ENCODE measurements at places on chromosomes 7 and 10.

GRCh38 chr7:33702514-33703054 is 202.8 kb upstream of the BMPER start:
- DNase-seq: no peak

GRCh38 chr7:4079956-4080355 is 602.1 kb upstream of the FOXK1 start:
- no peak for DNase-seq

GRCh38 chr10:97006364-97006763 is 174.3 kb downstream of the LCOR start:
- no peak for DNase-seq

DNA sequence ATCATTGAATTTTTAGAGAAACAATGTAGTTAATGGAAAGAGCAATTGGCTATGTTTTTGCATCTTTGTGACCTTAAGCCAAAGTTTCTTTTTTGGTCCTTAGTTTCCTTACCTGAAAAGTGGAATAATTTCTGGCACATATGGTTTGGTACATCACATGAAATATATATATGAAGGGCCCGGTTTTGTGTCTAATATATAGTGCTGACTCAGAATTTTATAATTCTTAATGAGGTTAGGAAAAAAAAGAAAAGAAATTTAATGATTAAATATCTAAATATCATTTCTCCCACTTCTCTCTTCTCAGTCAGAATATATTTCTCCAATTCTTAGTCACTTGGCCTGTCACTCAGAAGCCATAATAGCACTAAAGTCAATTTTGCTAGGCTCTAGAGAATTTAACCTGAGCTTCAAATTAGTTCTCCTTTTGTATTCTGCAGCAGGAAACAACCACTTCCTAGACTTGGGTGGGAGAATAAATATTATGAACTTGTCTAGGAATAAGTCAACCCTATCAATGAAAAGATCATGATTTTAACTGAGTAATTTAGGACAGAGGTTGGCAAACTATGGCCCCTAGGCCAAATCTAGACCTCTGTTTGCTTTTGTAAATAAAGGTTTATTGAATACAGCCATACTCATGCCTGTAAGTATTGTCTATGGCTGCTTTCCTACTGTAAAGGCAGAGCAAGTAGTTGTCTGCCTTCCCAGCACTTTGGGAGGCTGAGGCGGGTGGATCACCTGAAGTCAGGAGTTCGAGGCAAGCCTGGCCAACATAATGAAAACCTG is 34.6 kb downstream of the PPP1R9A start:
- DNase-seq: no peak

DNA sequence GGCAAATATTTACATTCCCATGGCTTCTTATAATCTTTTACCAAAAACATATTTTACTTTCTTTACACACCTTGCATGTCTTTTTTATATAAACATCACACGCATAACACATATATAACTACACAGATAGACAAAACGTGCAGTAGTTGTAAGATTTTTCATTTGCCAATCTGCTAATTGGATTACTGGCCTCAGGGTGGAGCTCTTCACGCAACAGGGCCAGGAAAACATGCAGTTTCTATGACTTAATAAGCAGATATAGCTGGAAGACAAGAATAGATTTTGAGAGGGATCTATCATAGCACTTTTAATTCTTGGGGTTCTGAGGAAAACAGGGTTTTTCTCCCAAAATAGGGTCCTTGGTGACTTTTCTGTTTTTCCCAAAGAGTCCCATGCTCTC is 12.7 kb downstream of the ACADSB start:
- DNase-seq: no peak

DNA sequence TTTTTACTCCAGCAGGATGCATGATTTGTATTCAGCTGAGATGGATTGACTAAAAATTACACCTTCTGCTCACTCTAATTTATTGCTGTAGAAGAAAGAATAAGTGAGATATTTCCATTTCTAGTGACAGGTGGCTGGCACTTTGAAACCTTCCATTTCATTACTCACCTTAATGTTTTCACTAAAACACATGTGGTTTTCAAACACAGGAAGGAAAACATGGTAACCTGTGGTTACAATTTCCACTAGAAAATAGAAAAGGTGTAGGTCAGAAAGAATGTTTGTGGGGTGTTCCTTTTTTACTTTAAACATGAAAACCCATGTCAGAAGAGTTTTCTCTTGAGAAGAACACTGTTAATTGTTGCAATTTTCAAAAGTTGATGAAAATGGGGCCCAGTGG is 12.0 kb upstream of the PRKCQ start:
- no peak for DNase-seq

DNA sequence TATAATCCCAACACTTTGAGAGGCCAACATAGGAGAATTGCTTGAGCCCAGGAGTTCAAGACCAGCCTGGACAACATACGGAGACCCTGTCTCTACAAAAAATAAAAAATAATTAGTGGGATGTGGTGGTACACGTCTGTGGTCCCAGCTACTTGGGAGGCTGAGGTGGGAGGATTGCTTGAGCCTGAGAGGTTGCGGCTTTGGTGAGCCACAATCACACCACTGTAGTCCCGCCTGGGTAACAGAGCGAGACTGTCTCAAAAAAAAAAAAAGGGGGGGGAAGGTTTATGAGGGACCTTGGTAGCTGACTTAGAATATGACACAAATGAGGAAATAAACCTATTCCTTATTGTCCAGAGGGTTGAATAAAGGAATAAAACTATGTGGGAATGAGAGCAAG is 30.8 kb downstream of the SCD start:
- DNase-seq: no peak

GRCh38 chr7:2660359-2661095 is 27.5 kb upstream of the AMZ1 start:
- DNase-seq: no peak

- DNase-seq: no peak
These were observed 126.1 kb upstream of the PPP2R2D start for GRCh38 chr10:131774681-131775085.

- DNase-seq: no peak
These were observed 67.0 kb downstream of the CTBP2 start for GRCh38 chr10:125093199-125093973.

- no peak for DNase-seq
These were observed 203.4 kb upstream of the FRMD4A start for GRCh38 chr10:14534152-14534551.

GRCh38 chr10:27743012-27743876 is 2.4 kb downstream of the MKX start:
- DNase-seq: peak; percentile 21

GRCh38 chr10:62538606-62539005 is 164.4 kb downstream of the ZNF365 start:
- DNase-seq: no peak

DNA sequence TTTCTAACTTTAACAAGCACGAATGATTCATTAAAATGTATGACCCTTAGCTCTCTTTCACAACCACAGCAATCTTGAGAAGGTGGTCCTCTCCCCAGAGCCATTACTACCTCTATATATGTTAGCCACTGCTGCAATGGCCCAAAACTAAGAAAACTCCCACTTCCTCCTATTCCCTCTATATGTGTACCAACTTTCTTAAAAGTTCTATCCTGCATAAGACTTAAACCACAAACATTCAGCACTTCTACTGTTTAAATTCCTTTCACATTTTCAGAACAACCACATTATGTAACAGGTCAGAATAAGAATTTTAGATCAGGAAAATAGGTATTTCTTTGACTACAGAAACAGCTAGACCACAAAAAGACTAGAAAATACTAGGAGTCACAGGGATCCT is 36.2 kb downstream of the WASL start:
- peak; percentile 3 for DNase-seq

DNA sequence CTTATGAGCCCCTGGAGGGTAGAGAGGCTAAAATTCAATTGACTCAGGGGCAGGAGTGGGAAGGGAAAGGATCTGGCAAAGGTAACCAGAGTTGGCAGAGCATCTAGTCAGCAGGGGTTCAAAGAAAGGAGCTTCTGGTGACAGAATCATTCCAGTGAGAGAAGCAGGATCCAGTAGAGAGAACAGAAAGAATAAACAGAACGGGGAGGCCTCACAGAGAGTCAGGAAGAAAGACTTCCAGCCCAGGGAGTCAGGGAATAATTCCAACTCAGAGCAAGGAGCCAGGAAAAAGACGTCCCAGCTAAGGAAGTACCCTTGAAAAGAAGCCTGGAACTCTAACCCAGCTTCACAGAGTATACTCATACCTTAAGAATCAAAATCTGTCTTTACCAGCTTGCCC is 66.6 kb upstream of the CPXM2 start:
- DNase-seq: no peak

GRCh38 chr7:158074896-158075632 is 512.6 kb downstream of the PTPRN2 start:
- no peak for DNase-seq

- DNase-seq: no peak
These were observed 389.4 kb upstream of the AUTS2 start for GRCh38 chr7:69208848-69209247.

DNA sequence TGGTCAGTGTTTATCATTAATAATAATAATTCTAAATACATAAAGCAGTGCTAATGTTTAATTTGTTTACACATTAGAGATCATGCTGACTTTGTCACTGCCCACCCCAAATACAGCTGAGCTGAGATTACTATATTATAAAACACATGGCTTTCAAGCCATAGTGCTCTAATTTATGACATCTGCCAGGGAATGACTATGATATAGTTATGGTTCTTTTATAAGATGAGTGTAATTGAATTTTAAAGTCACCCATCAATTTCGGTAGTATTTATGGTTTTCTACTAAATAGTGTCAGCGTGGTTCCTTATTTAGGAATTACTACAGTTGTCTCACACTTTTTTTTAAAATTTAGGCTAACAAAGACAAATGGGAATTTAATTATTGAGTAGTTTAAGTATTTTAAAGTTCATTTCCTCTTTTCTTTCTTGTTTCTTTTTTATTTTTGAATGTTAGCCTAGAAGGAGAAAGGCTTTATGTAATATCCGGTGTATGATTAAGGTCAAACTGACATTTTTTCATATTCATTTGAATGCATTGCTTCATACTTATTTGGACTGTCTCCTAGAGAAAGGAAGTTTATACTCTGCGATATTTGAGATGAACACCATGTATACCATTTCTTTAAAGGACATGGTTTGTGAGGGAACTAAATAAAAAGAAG is 3.9 kb downstream of the CDK14 start:
- no peak for DNase-seq

DNA sequence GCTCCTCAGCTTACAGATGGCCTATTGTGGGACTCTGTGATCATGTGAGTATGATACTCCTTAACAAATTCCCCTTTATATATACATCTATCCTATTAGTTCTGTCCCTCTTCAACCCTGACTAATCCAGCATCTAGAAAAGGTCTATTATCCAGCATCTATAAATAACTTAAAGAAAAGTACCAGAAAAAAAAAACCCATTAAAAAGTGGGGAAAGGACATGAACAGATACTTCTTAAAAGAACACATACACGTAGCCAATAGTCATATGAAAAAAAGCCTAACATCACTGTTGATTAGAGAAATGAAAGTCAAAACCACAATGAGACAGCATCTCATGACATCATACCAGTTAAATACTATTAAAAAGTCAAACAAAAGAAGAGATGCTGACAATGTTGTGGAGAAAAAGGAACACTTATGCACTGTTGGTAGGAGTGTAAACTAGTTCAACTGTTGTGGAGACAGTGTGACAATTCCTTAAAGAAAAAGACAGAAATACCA is 549.5 kb upstream of the GRM3 start:
- DNase-seq: no peak

GRCh38 chr10:128943111-128943510 is 523.9 kb upstream of the MGMT start:
- DNase-seq: no peak

GRCh38 chr10:12898271-12898670 is 103.2 kb downstream of the CCDC3 start:
- DNase-seq: no peak

GRCh38 chr7:45125193-45125904 is 13.9 kb upstream of the TBRG4 start:
- no peak for DNase-seq

- DNase-seq: no peak
These were observed 421.4 kb downstream of the SDK1 start for GRCh38 chr7:3722396-3722922.

- DNase-seq: no peak
These were observed 490.0 kb upstream of the LRRN3 start for GRCh38 chr7:110600956-110601355.

GRCh38 chr10:113960617-113961181 is 83.0 kb upstream of the ADRB1 start:
- DNase-seq: peak; percentile 27

- no peak for DNase-seq
These were observed 45.0 kb downstream of the MRC1 start for GRCh38 chr10:17854044-17854652.

- no peak for DNase-seq
These were observed 53.3 kb upstream of the SORCS3 start for GRCh38 chr10:104587751-104588150.

- DNase-seq: no peak
These were observed 80.3 kb upstream of the FAM171A1 start for GRCh38 chr10:15451137-15452094.

- no peak for DNase-seq
These were observed 47.6 kb downstream of the ZRANB1 start for GRCh38 chr10:124989526-124989925.

- no peak for DNase-seq
These were observed 492.5 kb downstream of the XPNPEP1 start for GRCh38 chr10:109430799-109431198.

GRCh38 chr7:151773797-151774196 is 103.1 kb downstream of the PRKAG2 start:
- DNase-seq: no peak

- DNase-seq: no peak
These were observed 34.7 kb downstream of the NPTX2 start for GRCh38 chr7:98651760-98652159.

GRCh38 chr10:93337309-93337721 is 144.8 kb downstream of the MYOF start:
- no peak for DNase-seq

DNA sequence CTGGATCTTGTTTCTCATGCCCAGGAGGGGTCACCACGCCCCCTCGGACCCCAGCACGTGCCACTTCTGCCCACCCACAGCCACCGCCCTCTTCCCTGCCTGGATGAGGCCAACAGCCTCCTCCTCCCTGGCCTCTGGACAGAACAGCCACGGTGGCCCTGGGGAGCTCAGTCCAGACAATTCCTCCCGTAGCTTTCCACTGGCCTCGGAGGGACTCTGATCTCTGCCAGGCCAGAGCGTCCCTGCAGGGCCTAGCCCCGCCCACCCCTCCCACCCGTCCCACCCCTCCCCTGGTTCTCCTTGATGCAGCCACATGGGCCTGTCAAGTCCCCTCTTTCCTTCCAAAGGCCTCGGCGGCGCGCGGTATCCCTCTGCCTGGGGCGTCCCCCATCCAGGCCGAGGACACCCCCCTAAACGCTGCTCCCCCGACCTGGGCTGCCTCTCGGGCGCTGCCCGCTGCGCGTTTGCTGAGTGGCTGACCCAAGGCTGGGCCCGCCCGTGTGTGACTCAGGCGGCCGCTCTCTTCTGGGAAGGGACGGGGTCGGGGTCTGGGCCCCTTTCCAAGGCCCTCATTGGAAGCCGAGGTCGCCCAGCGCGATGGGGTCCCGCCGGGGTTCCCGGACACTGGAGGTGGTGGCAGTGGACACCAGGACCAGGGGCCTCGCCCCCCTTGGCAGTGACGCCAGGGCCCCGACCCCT is 557 bp downstream of the TMEM120A start:
- peak; percentile 83 for DNase-seq

GRCh38 chr7:27686315-27686714 is 23.6 kb upstream of the HIBADH start:
- DNase-seq: no peak

GRCh38 chr7:20963556-20964280 is 177.0 kb upstream of the SP8 start:
- DNase-seq: no peak

GRCh38 chr10:86348321-86349210 is 18.0 kb downstream of the GRID1 start:
- DNase-seq: no peak
